Daoy (cell line): ENCODE measurements at places on chromosomes 3 and 15. TPM values are rescaled to one million over a fixed set of nuclear protein-coding genes. Genes with fewer than 3 reads are reported as not detected.

RARRES1 gene
- not detected in 2 replicates for total RNA-seq

CHST14 gene
- 11.3 and 16.6 TPM in 2 replicates for total RNA-seq

WNT7A gene
- 0.09 and 0.29 TPM in 2 replicates for total RNA-seq

CLRN1 gene
- not detected in 2 replicates for total RNA-seq

LRTM1 gene
- not detected in 2 replicates for total RNA-seq

LIPH gene
- total RNA-seq: 0.63 TPM in 1 of 2 replicates, not detected in the other

ONECUT1 gene
- 0.18 TPM in 1 of 2 replicates, not detected in the other for total RNA-seq

TNIK gene
- total RNA-seq: 7.0 and 8.7 TPM in 2 replicates

LARP6 gene
- 8.2 and 42.2 TPM in 2 replicates for total RNA-seq

SH2D7 gene
- total RNA-seq: not detected in 2 replicates

RETNLB gene
- total RNA-seq: not detected in 2 replicates

ABHD17C gene
- 1.4 and 3.6 TPM in 2 replicates for total RNA-seq

CLDN18 gene
- not detected in 2 replicates for total RNA-seq

TRPC1 gene
- 9.2 and 14.1 TPM in 2 replicates for total RNA-seq

KLF15 gene
- 0.06 and 1.5 TPM in 2 replicates for total RNA-seq

ASB14 gene
- total RNA-seq: not detected in 2 replicates

CTNNB1 gene
- total RNA-seq: 325 and 373 TPM in 2 replicates

GUCA1C gene
- not detected in 2 replicates for total RNA-seq

AHSG gene
- not detected in 2 replicates for total RNA-seq

DNA sequence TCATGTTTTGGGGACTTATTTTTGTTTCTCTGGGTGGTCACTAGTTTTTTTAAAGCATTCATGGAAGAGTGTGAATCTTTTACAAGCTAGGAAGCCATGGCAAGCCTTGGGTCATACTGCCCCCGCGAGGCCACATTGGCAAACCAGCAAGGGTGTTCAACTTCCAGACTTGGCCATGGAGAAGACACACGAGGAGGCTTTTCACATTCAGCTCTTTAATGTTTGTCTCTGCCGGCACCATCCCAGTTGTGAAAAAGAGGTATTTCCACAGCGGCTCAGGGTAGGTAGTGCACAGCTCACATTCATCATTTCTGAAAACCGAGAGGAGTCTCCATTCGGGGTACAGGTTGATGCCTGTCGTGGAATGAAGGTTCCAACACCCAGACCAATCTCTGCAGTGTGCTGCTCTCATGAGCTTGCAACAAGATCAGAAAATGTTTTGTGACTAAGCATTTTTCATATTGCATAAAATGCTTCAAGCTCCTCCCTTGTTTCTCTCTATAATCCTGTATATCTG, 7.7 kb downstream of the CCR5 start:
- peak; percentile 57 for DNase-seq

GRCh38 chr3:119672776-119673175, 4.4 kb downstream of the COX17 start:
- no peak for DNase-seq

- no peak for DNase-seq
These were observed 732.4 kb downstream of the CADM2 start for GRCh38 chr3:85691196-85691595.

DNA sequence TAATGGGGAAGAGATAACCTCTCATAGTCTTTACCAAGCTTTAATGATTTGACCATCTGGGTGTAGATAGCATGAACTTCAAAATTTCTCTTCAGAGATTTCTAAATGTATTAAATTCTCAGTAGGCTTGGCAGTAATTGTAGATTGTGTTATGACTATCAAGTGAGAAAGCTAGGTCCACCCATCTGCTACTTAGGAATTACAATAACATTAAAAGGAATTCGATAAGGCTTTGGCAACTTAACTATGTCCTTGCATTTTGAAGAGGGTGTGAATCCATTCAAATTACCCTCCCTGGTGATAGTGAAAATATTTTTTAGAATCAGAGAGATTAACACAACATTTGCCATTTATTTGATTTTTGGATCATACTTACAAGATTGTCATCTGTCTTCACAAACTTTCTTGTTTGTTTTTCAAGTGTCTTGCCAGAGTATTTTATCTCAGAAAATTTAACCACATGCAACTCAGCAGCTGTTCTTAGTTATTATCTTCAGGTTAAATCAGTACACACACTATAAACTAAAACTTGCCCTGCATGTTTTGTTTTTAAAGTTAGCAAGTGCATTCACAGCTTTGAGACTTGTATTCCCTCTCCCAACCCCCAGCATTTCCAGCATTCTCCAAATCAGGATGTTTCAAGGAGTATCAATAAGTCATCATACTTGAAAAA, 69.6 kb upstream of the COL8A1 start:
- no peak for DNase-seq

DNA sequence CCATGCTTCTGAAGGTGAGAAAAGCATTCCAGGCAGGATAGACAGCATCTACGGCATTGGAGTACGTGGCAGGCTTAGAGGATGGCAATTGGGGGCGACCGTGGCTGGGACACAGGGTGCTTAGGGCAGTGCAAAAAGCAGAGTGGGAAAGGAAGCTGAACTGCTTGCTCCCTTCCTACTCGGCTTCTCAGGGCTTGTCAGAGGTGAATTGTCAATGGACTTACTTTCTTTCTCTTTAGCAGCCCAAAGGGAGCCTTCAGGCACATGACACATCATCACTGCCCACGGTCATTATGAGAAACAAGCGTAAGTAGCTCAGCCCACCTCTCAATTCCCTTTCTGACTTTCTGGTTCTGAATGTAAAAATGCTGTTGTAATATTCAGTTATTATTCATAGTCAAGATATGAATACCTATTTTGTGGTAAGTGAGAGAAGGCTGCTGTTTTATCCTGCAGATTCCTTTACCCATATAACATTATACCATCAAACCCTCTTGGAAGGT, 84.3 kb downstream of the KLHL25 start:
- no peak for DNase-seq

GRCh38 chr15:27111323-27111722, 140.3 kb downstream of the GABRG3 start:
- no peak for DNase-seq

GRCh38 chr3:32934150-32934742, 17.2 kb upstream of the CCR4 start:
- peak; percentile 3 for DNase-seq

DNA sequence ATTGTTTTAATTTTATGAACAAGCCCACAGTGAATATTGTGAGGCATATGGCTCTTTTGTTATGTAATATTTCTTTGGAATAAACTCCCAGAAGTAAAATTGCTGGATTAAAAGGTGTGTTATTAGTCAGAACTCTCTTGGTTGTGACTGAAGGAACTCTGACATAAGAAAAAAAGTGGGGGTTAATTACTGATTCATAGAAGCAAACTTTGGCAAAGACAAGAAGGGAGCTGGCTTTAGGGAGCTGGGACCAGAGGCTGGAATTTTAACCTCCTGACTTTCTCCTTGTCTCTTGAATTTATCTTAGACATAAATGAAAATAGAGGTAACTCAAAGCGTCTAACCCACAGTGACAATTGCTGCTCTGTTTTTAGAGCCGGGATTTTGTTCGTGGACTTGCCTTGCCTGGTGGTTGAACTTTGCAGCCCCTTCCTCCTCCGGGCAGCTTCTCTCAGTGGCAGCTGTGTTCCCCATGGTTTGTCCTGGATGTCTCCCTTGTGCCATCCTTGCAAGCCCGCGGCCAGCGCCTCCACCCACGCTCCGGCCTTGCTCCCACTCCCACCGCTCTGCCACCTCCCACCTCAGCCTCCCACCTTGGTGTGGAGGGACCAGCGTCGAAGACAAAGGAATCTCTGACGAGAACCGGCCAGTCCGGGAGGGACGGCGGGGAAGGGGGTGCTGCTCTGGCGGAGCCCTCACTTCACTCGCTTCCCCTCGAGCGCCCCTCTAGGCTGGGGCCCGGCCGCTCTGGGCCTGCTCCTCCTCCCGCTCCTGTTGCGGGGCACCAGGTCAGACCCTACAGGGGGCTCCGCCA, 28.0 kb downstream of the ARHGAP31 start:
- peak; percentile 36 for DNase-seq

- DNase-seq: no peak
These were observed 27.2 kb downstream of the USP3 start for GRCh38 chr15:63531586-63531985.

DNA sequence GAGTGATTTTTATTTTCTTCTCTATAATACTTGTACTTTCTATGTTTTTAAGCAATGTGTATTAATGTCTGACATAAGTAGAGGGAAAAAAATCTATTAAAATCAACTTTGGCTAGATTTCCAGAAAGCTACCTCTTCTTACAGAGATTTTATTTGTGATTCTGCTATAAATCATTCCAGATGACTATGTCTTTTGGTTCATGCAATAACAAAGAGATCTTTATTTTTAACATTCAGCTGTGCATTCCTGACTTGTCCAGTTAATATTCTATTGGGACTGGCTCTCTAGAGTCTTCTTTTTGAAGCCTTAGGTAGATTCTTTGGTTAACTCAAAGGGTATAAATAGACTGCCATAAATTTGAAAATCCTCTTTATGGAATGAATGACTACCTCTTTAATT, 74.3 kb upstream of the ARPP21 start:
- DNase-seq: no peak

- no peak for DNase-seq
These were observed 14.8 kb upstream of the HCN4 start for GRCh38 chr15:73383310-73384189.

- no peak for DNase-seq
These were observed 159.2 kb upstream of the PPP2R3A start for GRCh38 chr3:135806317-135806716.

DNA sequence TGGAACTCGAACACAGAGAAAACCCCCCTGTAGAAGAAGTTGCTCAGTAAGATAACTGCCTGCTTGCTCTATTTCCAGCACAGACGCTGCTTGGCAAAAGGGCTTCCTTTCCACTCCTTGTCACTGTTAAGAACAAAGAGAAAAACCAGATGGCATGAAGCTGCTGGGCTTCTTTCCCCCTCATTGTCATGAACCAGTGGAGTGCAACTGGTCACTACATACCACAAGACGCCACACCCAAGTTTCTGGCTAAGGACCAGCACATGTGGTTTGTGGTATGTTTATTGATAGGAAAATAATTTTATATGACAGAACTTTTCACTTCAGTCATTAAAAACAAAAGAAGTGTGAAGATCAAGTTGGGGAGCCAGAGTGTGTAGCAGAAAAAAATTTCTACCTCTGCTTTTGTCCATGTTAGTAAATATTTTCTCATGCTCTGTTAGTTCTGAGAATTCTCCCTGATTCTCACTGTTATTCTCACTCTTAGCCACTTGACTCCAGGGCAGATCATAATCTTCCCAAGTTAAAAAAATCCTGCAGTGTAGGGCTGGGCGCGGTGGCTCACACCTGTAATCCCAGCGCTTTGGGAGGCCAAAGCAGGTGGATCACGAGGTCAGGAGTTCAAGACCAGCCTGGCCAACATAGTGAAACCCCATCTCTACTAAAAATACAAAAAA, 37.9 kb downstream of the CLK3 start:
- DNase-seq: peak; percentile 62

- DNase-seq: peak; percentile 88
These were observed 25.8 kb upstream of the PSMD6 start for GRCh38 chr3:64049136-64049535.

- DNase-seq: no peak
These were observed 95.9 kb upstream of the RNF7 start for GRCh38 chr3:141642215-141642614.

- no peak for DNase-seq
These were observed 74.4 kb downstream of the CDIN1 start for GRCh38 chr15:36653851-36654250.

- DNase-seq: no peak
These were observed 788 bp upstream of the DLG1 start for GRCh38 chr3:197298945-197299854.

DNA sequence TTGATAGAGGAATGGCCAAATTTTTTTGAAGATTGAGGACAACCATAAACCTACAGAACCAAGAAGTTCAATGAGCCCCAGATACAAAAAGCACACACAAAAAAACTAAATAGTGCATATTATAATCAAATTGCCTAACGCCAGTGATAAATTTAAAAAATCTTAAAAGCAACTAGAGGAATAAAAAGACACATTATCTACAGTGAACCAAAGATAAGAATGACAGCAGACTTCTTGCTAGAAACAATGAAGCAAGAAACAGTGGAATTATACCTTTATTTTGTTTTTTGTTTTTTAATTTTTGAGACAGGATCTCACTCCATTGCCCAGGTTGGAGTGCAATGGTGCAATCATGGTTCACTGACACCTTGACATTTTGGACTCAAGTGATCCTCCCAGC, 9.9 kb upstream of the SAMD7 start:
- DNase-seq: no peak

- no peak for DNase-seq
These were observed 1.7 kb downstream of the KLHL25 start for GRCh38 chr15:85792912-85793590.

GRCh38 chr3:3170998-3171397, 8.5 kb downstream of the CRBN start:
- DNase-seq: no peak

GRCh38 chr15:52010633-52011595, 8.1 kb upstream of the MAPK6 start:
- peak; percentile 97 for DNase-seq

- peak; percentile 58 for DNase-seq
These were observed 698 bp downstream of the IL1RAP start for GRCh38 chr3:190514413-190515153.

DNA sequence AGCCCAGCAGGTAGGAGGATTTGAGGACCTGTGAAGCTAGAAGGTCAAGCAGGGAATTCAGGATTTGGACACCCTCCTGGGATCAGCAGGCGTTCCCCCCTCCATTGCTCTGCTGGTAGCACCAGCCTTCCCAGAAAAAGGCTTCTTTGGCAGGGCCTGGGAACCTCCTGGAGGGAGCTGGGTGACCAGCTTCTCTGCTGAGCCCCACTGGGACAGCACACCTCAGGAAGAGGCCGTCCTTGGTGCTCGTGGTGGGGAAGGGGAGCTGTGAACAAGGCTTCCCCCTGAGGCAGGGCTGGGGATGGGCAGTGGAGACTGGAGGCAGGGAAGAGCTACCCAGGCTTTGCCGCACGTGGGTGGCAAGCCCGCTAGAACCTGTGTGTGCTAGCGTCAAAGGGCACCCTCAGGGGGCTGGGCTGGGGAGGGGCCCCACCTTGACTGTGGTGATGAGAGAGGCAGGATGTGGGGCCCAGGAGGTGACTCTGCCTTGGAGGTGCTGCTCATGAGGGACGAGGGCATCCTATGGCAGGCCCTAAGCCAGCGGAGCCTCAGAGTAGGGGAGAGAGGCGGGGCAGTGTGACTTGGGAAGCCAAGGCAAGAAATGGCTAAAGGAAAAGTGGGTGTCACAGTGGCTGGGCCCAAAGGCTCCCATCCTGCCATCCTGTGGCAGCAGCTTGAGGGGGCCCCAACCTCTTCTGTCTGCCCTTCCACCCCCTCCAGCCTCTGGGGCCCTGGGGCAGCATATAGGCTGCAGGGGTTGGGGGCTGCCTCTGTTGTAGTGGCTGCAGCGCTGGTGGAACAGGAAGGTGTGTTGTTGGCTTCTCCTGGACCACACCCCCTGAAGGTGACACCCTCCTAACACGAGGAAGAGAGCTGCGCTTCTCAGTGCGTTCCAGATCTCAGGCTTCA, 20.7 kb downstream of the KLF13 start:
- DNase-seq: no peak

GRCh38 chr3:178856804-178857203, 214.8 kb downstream of the ZMAT3 start:
- peak; percentile 33 for DNase-seq

GRCh38 chr3:33900809-33901505, 102.5 kb downstream of the PDCD6IP start:
- no peak for DNase-seq
